Activated naive CD4-positive, alpha-beta T cell treated with anti-CD3 and anti-CD28 coated beads for 36 hours (primary cell): ENCODE measurements at places on chromosomes 7 and 10. TPM values are rescaled to one million over a fixed set of nuclear protein-coding genes. Genes with fewer than 3 reads are reported as not detected.

Gene ACSM6
- total RNA-seq, result not detected

Gene VIPR2
- total RNA-seq, result 1.7 TPM

Gene CALCR
- total RNA-seq, result not detected

Gene TSPAN15
- 1.1 TPM for total RNA-seq

Gene UPK3B
- total RNA-seq, result not detected

Gene SPDYE5
- total RNA-seq, result not detected

Gene MMP21
- not detected for total RNA-seq

Gene SH3PXD2A
- 7.8 TPM for total RNA-seq

Gene GCK
- 2.1 TPM for total RNA-seq

Gene TRIM74
- total RNA-seq, result 0.72 TPM

Gene SH2D4B
- 0.05 TPM for total RNA-seq

Gene FGFBP3
- 1.2 TPM for total RNA-seq

GRCh38 chr7:87497482-87497881 is 22.0 kb upstream of the ABCB4 start:
- DNase-seq, result no peak

DNA sequence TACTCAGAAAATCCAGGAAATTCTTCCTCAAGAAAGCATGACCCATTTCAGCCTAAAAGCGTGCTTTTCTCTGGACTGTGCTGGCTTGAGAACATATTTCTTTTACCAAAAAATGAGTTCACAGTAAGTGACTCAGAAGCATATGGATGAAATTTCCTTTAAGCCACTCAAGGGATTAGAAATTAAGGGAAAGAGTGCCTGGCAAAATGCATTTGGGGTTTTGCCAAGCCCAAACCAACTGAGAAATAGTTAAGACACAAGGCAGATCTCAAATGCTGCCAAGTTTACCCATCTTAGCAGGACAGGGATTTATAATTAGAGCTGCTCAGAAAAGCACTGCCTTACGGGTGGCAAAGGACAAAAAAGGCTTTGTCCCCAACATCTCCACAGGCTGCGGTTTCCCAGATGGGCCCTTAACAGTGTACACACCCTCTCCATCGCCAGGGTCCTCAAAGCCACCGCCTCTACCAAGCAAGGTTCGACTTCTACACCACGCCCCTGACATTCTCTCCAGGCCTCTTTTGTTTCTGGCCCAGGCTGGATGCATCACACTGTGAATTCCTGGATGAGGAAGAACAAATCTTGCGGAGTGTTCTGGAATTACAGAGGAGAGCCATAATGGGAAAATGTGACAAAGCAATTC is 30.1 kb upstream of the CDHR3 start:
- DNase-seq, result no peak

DNA sequence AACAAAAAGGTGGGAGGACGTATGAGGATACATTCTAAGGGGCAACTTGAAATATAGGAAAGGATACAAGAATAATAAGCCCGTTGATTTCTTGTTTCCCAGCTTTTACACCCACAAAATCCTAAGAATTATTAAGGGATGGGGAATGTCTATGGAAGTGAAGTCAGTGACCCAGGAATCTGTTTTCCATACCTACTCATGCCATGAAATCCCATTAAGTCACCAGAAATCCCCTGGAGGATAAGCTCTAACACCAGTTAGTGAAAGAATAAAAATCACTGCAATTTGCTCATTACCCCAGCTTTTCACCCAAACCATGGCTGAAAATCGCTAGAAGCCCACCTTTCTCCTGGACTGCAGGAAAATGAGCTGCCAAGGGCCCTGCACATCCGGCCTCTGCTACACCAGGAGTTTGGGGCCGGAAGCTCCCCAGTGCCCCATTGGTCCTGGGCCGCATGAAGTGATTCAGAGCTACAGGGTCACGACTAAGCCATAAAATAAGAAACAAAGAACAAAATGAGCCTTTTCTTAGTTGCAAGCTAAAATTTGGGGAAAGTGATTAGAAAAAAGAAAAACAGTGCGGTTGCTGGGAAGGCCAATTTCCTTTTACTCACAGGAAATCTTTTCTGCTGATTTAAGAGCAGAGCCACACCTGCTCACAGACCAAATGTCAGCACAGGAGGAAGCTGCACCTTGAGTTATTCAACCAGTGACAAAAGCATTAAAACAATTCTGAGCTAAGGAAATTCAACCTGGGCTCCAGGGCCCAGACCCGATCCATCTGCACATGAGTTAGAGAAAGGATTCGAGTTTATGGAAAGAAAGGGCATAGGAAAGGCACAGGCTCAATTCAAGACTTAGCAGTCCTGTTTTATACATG is 40.3 kb downstream of the HIPK2 start:
- peak; percentile 74 for DNase-seq

- DNase-seq, result no peak
Measured at GRCh38 chr10:113992471-113993011, 51.1 kb upstream of the ADRB1 start.

DNA sequence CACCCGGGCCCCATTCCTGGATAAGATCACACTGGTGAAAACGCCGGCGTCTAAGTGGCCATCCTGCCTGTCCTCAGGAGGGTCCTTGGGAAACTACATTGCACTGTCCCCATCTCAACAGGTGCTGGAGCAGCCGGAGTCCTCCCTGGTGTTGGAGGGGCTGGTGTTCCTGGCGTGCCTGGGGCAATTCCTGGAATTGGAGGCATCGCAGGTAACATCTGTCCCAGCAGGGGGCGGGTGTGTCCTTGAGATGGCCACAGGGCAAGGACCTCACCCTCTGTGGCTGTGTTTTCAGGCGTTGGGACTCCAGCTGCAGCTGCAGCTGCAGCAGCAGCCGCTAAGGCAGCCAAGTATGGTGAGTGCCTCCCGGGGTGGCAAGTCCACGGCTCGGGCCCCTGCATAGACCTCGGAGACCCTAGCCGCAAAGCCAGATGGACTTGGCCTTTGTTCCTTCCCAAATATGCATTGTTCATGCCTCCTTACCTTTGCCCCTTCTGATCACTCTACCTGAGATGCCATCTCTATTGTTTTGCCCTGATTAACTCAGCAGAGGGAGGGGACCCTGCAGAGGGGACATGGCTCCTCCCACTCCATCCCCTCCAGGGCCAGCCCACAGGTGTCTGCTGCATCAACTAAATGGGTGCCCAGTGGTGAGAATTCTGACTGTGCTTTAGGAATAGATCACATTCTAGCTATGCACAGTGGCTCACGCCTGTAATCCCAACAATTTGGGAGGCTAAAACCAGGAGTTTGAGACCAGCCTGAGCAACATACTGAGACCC is 23.8 kb downstream of the ELN start:
- peak; percentile 26 for DNase-seq

DNA sequence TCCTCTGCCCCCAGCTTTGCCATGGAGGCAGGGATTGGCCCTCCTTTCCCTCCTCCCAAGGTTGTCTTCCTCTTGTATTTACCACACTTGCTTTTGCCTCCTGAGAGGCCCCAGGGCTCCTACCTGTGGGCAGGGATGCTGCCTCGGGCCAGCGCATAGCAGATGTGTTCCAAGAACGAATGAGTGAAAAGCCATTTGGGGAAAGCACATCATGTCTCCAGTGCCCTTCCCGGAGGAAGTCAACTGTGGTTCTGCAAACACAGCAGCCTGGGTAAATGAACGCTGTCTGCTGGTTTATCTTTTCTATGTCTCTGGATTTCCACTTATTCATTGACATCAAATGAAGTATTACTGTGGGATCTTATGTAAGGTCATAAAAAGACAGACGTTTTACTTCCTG is 161.7 kb downstream of the FANK1 start:
- DNase-seq, result no peak

- DNase-seq, result no peak
Measured at GRCh38 chr10:86334488-86335085, 32.0 kb downstream of the GRID1 start.

- DNase-seq, result no peak
Measured at GRCh38 chr7:148104924-148105323, 485.6 kb upstream of the C7orf33 start.

DNA sequence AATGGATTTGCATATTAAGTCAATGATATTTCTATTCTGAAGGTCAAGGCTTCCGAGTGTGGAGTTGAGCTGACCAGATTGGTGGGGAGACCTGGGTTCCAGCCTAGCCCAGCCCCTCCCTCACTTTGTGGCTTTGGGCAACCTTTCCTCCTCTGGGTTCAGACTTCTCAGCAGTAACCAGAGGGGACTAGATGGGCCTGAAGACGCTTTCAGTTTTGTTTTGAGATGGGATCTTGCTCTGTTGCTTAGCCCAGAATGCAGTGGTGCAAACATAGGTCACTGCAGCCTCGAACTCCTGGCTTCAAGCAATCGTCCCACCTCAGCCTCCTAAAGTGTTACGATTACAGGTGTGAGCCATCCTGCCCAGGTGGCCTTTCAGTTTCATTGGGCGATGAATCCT is 68.1 kb upstream of the LEP start:
- DNase-seq, result no peak

DNA sequence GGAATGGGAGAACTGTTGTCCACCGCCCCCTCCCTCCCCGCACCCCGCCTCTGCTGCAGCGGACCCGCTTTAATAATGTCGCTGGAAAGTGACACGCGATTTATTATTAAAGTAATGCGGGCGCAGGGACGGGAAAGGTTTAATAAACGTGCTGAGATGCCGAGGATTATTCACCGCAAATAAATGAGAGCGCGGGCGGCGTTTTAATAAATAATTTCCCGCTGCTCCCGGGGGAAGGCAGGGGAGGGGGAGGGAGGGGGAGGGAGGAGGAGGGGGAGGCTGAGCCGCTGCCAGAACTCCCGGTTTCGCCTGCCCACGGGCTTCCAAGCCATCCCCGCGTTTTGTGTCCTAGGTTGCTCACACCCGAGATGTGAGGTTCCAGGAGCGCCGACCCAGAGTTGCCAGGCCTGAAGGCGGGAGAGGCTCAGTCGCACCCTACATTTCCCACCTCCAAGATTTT is 5.1 kb downstream of the KAZALD1 start:
- DNase-seq, result peak; percentile 12

- no peak for DNase-seq
Measured at GRCh38 chr7:29935111-29935510, 54.5 kb downstream of the SCRN1 start.

- DNase-seq, result no peak
Measured at GRCh38 chr10:89153116-89153515, 54.0 kb downstream of the CH25H start.

DNA sequence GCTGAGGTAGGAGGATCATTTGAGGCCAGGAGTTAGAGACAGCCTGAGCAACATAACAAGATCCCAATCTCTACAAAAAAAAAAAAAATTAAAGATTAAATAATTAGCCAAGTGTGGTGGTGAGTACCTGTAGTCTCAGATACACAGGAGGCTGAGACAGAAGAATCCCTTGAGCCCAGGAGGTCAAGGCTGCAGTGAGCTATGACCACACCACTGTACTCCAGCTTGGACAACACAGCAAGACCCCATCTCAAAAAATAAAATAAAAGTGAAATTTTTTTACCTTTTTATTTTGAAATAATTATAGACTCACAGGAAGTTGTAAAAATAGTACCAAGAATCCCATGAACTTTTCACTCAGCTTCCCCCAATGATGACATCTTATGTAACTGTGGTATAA is 4.9 kb downstream of the FAM149B1 start:
- DNase-seq, result no peak

DNA sequence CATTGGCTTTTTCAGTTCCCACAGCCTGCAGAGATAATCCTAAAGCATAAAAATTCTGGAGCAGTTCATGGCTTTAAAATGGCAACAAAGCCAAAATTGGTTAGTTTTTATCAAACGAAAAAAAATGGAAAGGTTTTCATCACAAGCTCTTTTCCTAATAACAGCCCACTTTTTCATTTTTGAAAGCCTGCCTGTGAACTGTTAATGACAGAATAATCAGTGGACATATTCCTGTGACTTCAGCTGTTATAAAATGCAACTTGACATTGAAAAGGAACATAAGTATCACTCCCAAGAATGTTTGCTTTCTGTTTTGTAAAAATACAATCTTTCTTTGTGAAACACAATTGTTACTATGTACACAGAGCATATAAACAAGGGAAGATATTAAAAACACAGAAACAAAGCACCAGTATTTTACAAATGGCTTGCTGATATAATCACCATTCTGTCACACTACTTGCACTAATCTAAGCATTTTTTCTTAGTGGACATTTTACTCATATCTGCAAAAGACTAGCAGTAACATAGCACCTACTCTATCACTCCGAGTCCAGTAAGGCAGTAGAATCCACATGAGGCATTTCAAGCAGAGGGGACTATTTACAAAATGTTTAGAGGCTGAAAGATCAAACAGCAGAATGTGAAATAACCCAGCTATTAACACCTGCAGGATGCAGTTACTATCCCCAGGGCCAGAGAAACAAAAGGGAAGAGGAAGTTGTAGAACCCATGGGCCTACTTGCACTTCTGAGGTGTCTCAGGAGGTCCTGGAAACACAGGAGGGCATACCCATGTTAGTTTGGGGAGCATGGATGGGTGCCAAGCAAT is 26.4 kb downstream of the MACC1 start:
- DNase-seq, result no peak

GRCh38 chr7:42690794-42691639 is 220.9 kb downstream of the C7orf25 start:
- DNase-seq, result no peak

DNA sequence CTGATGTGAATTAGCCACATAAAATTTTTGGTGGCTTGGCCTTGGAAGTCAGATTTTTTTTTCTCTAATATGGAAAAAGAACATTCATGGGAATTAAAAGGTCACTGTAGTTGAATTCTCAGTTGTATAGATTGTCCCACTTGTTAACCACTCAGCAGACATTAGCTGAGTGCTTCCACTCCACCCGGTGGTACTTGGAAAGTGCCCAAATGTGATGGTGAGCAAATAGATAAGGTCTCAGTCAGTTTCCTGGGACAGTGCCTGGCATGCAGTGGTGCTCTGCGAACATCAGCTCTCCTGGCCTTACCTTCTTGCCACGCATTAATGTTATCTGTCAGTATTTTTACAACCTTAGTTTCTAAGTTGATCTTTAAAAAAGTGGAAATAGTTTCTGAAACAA is 1.4 kb downstream of the ATP5F1C start:
- DNase-seq, result no peak
